ENCODE measurements at places on chromosomes 3 and 15.
A peak's percentile ranks its signal among the peaks of the same experiment; 100 is the strongest.

DNA sequence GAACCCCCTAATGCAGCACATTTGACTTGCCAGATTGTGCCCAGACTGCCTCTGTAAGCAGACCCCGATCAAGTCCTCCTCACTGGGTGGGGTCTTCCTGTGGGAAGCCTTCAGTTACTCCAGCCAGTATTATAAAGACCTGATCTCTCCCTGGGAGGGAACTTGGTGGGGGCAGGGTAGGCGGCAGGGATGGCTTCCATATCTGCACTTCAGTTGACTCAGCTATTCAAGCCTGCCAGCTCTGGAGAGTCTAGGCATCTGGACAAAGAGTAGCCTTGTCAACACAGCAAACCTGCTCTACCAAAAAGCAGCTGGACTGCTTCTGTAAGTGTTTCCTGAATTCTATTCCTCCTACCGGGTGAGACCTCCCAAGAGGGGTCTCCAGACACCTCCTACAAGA lies 21.0 kb upstream of the SLC25A38 start:
- no peak for DNase-seq

DNA sequence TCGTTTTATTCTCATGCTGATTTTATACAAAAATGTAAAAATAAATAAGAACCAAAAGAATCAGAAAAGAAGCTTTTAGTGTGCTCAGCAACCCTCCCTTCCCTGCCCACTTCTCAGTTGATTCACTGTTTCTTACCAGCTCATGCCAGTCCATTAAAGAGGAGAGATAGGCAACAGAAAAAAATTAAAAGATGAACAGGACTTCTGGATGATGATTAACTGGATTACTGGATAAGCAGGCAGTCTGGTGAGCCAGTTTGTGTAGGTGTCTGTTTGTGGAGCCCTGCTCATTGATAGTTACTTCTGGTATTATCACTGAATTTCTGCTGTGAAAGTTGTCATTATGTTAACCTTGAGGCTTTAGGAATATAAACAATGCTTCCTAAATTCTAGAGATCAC lies 15.1 kb upstream of the GPR171 start:
- no peak for DNase-seq

DNA sequence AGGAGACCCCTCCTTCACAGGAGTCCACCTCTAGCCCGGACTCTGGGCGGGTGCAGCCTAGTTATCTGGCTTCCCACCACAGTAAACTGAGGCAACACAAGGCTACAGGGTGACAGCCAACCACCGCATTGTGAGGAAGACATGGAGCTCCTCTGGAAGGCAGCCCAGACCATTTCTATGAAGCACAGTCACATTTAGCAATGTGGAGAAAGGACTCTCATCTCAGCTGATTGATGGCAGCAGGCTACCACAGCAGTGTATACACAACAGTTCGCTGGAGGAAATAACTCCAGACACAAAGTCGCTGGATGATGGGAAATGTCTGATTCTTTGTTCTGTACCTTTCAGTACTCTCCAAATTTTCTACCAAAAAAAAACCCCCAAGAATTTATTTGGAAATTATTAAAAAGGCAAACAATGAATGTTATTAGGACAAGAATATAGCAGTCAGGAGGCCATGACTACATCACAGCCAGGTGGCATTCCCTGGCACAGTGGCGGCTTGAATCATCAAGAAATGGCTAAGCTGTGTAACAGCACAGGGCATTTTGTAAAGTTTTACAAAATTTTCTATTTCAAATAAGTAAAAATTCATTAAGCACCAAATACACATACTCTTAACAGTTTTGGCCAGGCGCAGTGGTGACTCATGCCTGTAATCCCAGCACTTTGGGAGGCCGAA lies 40.1 kb downstream of the FAN1 start:
- DNase-seq: no peak

GRCh38 chr15:27399241-27399640 lies 428.3 kb downstream of the GABRG3 start:
- DNase-seq: no peak

GRCh38 chr3:190848870-190849269 lies 13.6 kb downstream of the GMNC start:
- no peak for DNase-seq

- DNase-seq: no peak
Measured at GRCh38 chr15:69161079-69161877, 843 bp downstream of the GLCE start.

DNA sequence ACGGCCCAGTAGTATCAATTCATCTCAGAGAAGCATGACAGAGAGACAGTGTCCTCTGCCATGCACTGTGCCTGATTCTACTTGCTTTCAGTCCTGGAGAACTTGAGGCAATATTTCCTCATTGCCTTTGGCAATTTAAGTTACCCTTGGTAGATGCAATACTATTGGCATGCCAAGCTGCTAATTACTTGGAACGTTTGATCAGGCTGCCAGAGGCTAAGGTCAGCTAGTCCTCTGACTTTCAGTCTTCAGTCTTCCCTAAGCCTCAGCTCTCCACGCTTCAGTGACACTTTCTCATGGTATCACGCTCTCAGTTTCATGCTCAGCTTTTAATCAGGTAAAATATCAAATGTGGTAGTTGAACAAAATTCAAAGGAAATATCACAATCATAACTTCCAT lies 13.1 kb upstream of the OSBPL11 start:
- peak; percentile 5 for DNase-seq

DNA sequence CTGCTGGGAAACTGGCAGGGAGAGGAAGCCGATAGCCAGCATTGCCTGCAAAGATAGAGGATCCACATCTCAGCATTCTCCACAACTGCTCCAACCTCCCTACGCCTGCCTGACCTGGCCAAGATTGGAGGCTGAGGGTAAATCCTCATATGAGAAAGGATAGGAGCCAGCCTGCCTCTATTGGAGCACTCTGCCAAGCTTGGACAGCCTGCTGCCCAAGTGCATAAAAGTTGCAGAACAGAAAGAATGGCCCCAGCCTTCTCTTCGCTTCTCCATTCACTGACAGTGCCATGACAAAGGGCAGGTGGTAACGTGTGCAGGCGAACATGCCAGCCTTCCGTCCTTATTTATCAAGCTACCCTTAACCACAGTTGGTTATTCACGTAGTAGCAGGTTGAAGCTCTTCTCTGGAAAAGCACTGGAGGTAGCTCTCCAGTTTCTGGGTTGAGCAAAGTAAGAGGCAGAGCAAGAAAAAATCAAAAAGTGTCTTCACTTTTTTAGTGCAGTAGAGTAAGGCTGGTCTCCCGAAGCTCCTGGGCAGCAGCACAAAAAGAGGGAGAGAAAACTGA lies 4.3 kb downstream of the BMF start:
- DNase-seq: no peak

- peak; percentile 70 for DNase-seq
Measured at GRCh38 chr3:45139372-45140140, 6.6 kb downstream of the CDCP1 start.

GRCh38 chr3:46113608-46114007 lies 86.3 kb upstream of the XCR1 start:
- no peak for DNase-seq

DNA sequence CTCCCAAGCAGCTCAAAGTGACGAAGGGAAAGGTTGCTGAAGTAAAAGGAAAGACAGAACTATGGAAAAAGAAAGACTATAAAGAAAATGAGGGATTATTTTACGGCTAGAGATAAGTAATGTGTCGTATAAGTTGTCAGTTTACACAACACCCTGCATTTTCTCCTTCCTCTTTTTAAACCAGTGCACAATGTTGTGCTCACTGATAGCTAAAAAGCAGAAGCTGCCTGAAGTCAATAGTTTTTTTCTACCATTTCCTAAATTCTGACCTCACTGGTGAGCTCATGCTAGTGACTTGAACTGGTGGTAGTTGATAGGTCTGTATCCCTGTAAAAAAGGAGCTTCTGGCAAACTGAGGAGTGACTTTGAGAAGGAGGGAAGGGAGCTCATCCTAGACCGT lies 368.6 kb upstream of the GBE1 start:
- DNase-seq: no peak

- no peak for DNase-seq
Measured at GRCh38 chr3:63324621-63325020, 46.5 kb downstream of the SYNPR start.

DNA sequence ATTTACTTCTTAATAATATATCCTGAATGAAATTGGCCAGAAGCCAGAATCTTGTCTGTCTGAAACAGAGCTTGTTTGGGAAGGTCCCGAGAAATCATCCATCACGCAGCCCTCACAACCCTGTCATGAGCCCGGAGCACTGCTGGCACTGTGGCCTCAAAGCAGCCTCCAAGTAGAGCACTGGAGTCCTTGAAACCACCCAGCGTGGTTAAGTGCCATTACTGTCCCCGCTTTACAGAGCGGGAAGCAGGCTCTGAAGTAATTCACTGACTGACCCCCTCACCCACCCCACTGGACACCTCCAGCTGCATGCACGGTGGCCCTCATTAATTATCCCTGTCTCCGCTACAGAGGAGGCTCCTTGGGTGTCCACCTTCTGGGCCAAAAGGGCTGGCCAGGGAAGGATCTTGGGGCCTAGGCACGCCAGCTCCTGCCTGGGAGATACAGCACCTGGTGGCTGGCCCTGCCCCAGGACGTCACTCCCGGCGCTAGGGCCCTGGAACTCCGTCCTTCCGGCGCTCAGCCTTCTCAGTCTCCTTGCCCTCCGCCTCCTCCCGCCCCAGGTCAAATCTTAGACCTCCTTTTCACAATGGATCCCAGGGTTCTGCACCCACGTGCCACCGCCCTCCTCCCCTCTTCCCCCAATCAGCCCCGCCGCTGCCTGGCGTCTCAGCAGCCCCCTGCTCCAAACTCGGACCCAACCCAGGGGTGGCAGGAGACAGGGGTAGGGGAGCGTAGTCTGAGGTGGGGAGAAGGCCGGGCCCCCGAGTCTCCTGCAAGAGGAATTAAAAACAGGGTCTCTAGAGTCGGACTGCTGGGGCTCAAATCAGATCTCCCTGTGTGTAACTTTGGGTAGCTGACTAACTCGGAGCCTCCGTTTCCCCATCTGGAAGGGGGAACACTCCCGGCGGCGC lies 1.1 kb downstream of the TKT start:
- DNase-seq: peak; percentile 92

DNA sequence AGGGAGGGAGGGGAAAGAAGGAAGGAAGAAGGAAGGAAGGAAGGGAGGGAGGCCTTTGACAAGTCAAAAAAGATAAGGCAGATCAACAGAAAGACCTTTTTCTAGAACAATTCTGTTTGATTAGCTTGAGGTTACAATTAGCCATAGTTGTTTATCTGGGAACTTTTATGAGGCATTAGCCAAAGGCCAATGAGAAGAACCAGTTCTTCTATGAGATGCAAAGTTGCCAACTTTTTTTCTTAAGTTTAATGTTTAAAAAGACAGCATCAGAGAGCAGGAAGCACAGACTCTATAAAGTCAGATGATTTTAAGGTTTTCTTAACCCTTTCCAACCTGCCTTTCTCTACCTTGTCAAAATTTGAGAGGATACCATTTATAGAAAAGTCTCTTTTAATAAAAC lies 301.3 kb upstream of the NR2F2 start:
- no peak for DNase-seq

DNA sequence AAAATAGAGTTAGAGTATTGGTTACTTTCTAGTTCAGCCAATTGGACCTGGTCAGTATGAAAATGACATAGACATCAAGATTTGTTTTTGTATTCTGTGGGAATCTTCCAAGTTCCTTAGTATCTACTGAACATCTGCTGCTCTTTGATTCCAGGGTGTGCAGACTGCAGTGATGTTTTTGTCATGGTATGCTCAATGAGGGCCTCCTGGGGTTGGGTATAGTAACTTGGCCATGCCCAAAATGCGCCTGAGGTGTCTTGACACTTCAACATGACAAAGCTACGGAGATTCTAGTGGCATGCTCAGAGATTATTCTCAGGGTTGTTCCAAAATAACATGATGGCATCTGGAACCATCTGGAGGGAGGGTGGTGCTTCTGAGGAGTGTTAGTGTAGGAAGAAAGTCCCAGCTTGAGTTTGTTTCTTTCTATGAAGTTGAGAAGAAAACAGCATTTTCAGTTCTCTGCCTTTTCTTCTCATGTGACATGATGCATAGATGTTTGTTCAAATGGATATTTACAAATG lies 313.5 kb upstream of the TBL1XR1 start:
- DNase-seq: no peak

DNA sequence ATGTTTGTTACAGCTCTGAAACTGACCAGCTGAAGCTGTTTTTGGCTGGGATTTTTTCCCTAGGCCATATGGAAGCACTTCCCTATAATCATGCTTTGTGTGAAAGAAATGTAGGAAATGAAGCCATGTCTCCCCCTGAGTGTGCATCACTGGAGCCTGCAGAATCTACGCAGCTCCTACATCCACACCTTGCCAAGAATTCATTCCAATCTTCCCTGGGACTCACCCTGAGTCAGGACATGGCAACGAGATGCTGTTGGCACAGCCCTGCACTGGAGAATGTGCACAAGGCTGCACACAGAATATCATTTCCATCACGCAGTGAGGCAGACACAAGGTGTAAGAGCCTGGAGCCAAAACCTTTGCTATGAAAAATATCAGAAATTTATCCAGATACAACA lies 189.5 kb downstream of the ADAMTSL3 start:
- no peak for DNase-seq

DNA sequence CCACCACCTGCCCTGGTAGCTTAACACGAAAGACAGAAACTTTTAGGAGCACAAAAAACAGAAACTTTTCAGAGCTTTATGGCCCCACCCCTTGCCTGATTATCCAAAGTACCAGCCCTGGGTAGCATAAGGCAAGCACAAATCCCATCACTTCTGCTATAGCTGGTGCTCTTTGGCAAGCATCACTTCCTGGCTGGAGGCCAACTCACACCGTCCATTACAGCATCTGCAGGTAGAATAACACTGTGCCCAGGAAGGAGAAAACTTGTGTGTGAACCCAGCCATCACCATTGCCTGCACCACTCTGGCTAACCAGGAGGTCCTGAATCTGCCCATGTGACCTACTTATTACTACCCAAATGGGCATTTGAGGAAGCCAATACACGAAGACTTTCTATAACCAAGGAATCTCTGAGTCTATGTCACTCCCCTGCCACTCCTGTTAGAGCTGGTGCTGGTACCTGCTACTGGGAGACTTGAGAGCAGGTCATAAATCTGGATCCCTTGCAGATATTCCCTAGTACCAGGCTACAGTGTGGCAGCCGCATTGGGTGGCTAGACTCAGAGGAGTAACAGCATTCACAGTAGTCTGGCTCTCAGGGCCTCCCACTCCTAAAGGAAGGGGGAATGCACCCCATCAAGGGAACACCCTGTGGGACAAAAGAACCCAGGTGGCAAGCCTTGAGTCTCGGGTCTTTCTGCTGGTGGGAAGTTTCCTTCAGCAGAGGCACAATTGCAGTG lies 73.3 kb upstream of the AKAP13 start:
- no peak for DNase-seq

DNA sequence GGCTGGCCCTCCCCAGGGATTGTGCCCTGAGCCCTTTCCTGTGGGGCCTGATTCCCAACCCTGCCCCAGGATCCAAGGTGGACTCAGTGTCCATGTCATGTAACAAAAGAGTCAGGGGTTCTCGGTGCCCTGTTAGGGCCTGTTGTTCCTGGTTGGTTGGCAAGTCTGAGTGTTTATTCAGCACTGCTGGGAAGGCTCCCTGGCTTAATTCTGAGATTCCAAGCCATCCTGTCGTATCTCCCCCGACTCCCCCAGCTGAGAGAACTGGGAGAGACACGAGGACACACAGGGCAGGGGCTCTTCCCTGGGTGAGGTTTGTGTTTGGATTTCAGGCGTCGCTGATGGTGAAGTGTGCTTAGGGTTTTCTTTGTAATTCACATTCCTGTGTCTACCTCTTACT lies 78.3 kb downstream of the EEFSEC start:
- no peak for DNase-seq

- DNase-seq: no peak
Measured at GRCh38 chr3:98536456-98537017, 4.8 kb downstream of the GPR15 start.
